ENCODE measurements at places on chromosomes 1 and 21.

- no peak for DNase-seq
Measured at GRCh38 chr21:44437371-44437695, 18.0 kb upstream of the LRRC3 start.

GRCh38 chr1:150281758-150282557 lies at the start of gene CIART:
CIART (plus strand) TSS chr1:150282554; CDS start chr1:150283268, 714 bp downstream.
- DNase-seq = no peak

GRCh38 chr1:198326915-198327314 lies 170.1 kb downstream of the NEK7 start:
- no peak for DNase-seq

- DNase-seq = no peak
Measured at GRCh38 chr1:46493316-46494032, 3.8 kb downstream of the DMBX1 start.

DNA sequence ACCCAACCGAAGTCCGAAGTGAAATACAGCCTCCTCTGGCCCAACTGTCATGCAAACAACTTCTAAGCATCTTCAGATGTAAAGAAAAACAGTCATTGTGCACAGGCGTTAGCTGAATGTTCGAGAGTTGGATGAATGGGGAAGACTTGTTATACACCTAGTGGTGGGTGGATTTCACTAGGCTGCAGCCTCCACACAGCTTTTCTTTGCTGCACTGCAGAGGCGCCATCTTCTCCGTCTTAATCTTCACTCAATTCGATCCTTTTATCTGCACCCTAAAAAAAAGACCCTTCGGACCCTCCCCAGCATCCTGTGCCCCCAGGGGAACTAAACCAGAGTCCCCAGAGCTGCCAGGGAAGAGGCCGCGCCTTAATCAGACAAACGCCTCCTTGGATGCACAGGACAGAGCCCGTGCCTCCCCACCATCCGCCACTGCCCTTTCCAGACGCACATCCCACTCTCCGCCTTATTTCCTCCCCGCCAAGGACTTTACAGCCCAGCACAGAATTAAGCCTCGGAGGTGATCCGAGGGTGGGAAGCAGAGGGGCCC lies 1.4 kb downstream of the APP start:
- no peak for DNase-seq

DNA sequence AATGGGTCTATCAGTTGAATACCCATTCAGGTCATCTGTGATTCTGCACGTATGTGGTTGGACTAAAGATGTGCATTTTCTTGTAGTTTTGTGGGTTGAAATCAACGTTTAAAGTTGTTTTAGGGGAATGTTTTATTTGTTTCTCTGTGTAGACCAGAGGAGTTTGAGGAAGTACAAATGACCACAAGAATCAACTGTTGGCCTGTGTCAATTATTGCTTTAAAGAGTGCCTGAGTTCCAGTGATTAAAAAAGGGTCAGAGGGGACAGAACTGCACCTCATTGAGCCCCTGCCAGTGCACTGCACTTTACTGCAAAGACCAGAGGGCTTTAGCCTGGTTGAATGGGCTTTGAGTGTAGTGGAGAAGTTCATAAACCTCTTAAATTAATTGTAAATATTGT lies 190.3 kb downstream of the VPS13D start:
- no peak for DNase-seq

- no peak for DNase-seq
Measured at GRCh38 chr1:222464841-222465210, 83.1 kb downstream of the HHIPL2 start.

DNA sequence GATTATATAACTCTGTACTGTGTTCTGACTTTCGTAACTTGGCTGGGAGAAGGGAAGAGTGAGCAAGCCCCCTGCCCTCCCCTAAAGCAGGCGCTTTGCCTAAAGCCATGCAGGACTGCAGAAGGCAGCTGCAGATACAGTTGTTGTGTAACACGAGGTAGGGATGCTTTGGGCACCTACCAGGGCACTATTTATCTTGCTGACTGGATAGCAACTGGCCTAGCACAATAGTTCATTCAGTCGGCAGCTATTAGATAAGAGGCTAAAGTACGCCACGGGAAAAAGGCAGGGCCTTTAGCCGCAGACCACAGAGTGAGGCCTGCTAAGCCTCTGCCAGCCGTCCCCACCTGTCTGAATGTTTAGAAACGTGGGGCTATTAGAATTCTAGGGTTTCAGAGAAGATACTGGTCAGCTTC lies 80.9 kb downstream of the TTC3 start:
- no peak for DNase-seq

- no peak for DNase-seq
Measured at GRCh38 chr1:230031131-230031530, 35.9 kb upstream of the GALNT2 start.

DNA sequence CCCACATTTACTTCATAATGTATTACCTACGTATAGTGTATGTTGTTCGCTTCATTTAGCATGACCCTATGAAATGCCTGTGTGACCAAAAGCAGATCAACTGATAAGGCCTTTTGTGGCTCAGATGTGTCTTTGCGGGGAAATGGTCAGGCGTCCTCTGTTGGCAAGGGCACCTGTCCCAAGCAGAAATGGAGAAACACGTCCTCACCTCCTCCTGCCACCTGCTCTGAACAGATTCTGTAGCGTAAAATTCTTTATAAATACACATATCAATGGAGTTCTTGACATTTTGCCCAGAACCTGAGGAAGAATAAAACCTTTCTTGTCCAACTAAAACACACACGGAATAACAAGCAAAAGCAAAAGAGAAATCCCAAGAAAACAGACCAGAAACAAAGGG lies 417.9 kb downstream of the KIF26B start:
- no peak for DNase-seq

DNA sequence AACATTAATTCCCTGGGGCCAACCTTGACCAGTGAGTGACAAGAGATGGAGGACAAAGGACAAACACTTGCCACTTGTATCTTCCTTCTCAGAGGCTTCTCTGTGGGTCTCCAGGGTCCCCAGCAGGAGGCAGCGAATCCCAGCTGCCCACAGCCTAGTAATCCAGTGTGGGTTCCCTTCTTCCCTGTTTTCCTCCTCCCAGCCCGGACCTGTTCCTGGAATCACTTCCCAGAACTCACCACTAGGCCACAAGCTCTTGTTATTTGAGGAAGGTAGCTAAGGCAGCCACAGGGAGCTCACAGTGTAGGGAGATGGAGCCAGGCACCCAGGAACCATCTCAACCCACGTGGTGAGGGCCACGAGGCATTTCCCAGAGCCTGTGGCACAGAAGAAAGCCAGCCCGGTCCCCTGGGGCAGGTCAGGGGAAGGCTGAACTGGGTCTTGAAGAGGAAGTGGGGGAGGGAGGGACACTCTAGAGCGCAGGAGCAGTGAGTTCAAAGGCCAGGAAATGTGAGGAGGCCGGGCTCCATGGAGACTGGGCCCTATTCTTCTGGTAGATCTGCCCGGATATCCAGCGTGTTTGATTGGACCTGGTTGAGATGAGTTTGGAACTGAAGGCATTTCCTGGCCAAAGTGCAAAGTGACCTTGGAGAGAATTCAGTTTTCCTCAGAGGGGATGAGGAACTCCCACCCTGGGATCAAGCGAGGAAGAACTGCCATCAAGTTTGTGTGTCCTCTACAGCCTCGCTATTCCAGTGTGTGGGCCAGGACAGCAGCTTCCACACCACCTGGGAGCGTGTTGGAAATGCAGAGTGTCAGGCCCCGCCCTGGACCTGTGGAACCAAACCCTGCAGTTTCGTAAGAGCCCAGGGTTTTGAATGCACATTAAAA lies 20.3 kb upstream of the C2CD2 start:
- no peak for DNase-seq

GRCh38 chr1:221794935-221795334 lies 53.0 kb upstream of the DUSP10 start:
- no peak for DNase-seq

DNA sequence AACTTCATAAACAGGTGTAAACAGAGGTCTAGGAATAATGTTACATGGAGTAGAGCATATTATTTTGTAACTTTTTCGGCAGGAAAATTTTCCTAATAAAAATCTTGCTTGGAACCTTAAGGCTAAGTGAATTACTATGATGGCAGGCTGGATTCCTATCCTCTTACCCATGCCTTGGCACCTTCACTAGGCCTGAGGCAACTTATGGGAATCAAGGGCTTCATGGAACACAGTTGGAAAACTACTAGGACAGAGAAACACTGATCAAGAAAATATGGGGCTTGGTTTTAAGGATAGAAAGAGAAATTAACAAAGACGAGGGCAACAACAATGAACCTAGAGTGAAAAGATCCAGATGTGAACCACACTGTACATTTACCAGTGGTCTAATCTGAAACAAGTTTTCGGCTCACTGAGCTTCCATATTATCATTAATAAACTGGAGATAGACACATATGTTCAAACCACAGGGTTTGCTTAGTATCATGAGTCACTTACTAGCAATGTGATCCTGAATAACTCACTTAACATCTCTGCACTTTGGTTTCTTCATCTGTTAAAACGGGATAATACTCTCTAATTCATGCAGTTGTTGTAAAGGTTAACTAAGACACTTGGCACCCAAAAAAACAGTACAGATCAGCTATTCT lies 68.5 kb downstream of the GPATCH2 start:
- no peak for DNase-seq

- DNase-seq = no peak
Measured at GRCh38 chr1:151370211-151370911, 2.1 kb downstream of the SELENBP1 start.

- no peak for DNase-seq
Measured at GRCh38 chr1:209485167-209485566, 98.3 kb upstream of the CAMK1G start.

- no peak for DNase-seq
Measured at GRCh38 chr1:91054780-91055481, 33.1 kb upstream of the ZNF644 start.

DNA sequence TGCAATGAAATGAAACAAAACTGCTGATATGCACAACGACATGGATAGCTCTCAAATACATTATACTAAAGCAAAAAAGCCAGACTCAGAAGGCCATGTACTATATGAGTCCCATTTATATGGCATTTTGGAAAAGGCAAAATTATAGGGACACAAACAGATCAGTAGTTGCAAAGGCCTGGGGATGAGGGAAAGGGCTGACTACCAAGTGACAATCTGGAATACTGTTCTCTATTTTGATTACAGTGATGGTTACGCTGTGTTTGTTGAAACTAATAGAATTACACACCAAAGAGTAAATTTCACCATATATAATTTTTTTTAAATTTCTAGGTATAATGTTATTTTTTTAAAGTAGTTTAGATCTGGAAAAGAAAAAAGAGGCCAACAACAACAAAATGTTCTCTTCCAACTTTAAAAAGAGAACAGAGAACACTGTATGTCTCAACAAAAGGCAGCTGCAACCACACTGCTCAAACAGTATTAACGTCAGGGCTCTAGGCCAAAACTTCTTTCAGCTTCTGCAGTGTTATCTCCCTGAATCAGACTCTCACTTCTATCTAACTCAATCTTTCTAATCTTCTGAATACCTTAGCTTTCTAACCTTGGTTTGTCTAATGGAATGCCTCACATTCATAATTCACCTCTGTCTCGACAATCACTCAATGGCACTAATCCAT lies 75.8 kb downstream of the FOXJ3 start:
- no peak for DNase-seq

All from cortex of kidney (tissue), 1 donor.